NCI-H345 (cell line): ENCODE measurements at places on chromosomes 2 and 18.
A peak's percentile ranks its signal among the peaks of the same experiment; 100 is the strongest.

DNA sequence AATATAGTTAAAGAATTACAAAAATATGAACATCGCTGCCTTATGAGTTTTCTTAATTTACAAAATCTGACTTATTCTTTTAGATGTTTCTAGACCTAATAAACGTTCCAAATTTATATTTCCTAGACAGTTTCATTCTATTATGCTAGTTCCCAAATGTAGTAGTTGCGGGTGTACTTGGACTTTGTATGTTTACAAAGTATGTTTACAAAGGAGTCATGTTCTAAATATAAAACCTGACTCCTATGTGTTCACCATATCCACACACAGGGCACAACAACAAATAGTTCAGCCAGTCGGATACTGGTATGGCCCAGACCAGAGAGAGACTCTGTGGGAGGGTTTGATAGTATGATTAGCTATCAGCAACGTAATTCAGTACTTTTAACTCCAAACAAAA, 230.7 kb downstream of the KCNH7 start:
- DNase-seq: peak; percentile 1

DNA sequence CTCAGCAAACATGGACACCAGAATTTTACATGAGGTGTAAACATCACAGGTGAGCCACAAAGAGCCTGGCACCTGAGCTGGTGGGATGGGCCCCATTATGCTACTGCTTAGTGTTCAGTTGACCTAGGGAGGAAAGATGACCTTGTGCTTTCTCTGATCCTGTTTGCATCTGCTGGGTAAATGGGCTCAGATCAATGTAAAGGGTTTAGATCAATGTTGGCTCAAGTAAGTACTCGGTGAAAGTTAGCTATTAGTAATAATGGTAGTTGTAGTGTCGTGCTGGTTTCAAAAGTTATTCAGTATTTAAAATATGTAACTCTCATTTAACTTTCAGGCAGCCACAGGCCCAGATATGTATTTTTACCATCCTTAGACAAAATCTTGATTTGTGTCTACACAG, 19.8 kb downstream of the ABHD3 start:
- no peak for DNase-seq

GRCh38 chr2:241000831-241001321, 2.5 kb downstream of the SNED1 start:
- peak; percentile 6 for DNase-seq

- DNase-seq: no peak
These were observed 408.7 kb upstream of the KCNH7 start for GRCh38 chr2:163247156-163247846.

DNA sequence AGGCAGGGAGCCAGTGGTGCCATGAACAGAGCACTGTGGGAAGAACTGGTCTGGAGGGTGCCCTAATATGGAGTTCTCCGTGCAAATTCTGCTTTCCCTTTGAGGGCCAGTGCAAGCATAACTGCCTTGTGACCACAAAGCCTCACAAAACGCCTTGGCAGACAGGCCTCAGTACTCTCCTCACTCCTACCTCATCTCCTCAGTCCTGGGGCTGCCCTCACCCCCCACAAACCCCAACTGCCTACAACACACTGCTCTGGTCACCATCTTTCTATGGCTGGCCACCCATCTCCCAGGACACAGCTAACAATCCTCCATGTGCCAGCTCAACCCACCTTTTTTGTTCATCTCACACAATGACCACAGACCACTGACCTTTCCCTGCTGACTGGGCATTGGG, 8.9 kb downstream of the COX5B start:
- no peak for DNase-seq

- no peak for DNase-seq
These were observed 289.6 kb upstream of the ID2 start for GRCh38 chr2:8392098-8392866.

DNA sequence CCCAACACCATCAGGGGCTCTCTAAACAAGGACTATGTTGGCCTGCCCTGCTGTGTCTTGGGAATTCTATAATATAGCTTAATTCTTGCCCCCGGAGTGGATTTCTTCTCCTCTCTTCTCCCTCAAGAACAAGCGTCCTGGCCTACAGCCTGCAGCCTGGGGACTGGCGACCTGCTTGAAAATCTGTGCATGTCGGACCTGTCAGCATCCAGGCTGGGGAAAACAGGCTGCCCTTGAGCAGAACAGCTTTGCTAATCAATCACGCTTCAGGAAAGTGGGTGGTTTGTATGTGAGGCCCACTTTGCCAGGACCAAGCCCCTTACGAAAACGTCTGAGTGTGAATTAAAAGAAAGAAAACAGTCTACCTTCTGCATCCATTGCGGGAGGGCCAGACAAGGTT, 116.7 kb downstream of the BCL2 start:
- no peak for DNase-seq

GRCh38 chr2:220695397-220696279, 876.5 kb downstream of the EPHA4 start:
- no peak for DNase-seq

DNA sequence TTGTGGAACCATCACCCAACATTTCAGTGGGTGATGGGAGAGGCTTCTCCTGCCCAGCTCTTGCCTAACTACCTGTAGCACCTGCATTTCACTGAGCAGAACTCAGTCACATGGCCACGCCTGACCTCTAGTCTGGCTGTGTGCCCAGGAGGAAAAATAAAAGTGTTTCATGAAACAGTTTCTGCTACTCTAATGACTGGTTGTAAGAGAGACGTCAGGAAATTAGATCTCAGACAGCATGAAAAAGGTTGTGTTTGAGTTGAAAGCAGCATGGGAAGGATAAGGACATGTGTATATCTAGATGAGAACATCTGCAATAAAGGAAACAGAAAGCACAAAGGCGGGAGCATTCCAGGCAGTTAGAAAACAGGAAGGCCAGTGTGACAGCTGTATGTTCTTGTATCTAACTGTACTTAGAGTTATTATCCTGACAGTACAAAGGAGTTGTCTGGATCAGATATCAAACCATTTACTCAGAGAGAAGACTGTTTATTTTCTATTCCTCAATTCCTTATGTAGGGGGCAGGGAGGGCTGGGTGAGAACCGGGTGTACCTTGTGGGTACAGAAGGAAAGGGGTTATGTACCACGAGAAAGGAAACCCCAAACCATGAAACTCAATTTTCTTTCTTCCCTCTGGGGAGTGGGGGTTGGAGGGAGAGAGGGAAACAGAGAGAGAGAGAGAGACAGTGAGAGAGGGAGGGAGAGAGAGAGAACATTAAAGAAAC, 307.4 kb upstream of the VWC2L start:
- DNase-seq: peak; percentile 93

DNA sequence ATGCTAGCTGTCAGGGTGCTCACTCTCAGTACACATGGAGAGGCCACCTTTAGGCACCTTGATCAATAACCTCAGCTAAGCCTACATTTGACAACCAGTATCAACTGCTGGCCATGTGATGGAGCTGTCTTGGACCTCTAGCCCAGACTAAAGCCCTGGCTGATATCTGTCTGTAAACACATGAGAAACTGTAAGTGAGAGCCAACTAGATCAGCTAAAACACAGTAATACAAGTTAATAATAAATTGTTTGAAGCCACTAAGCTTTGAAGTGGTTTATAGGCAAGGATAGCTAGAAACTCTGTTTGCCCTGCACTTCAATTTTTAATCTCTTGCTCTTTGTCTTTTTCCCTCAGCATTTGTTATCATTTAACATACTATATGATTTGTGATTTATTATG, 407.1 kb downstream of the SPAG16 start:
- no peak for DNase-seq
